ENCODE measurements at places on chromosomes 16 and 17. TPM values are rescaled to one million over a fixed set of nuclear protein-coding genes. Genes with fewer than 3 reads are reported as not detected.

DNA sequence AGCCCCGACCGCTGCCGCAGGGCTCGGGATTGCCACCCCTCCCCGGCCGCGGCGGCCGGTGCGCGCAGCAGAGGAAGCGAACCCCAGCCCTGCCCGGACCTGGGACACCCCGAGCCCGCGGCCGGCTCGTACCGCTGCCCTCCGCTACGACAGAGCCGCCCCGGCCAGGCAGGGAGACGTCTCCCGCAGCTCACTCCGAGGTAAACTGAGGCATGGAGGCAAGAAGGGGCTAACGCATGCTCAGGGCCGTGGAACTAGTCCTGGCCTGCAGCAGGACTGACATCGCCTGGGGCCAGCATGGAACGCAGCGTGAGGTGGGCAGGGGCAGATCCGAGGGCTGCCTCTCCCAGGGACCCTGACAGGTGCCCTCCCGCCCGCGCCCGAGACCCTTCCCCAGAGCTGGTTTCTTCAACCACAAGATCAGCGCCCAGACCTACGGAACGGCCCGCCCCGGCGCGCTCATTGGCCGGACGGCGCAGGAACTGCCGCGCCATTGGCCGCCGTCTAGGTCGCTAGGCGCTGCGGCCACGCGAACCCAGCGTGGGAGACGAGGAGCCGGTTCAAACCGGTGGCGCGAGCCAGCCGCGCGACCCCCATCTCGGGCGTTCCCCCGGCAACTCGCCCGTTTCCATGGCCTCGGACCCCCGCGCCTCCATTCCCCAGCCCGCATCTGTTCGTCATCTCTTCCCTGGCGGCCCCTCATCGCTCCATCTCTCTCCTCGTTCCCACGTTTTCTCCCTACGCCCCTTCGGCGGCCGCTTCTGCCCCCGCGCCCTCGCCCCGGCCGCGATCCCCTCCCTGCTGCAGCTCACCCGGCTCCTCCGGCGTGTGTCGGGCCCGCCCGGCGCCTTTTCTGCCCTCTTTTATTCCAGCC, at the start of gene SLC43A2:
TSS of gene SLC43A2 (minus strand) at position 853 of the 874 bp plus-strand sequence. CDS start 960 bp downstream, outside the sequence.
- DNase-seq = peak; percentile 87

DNA sequence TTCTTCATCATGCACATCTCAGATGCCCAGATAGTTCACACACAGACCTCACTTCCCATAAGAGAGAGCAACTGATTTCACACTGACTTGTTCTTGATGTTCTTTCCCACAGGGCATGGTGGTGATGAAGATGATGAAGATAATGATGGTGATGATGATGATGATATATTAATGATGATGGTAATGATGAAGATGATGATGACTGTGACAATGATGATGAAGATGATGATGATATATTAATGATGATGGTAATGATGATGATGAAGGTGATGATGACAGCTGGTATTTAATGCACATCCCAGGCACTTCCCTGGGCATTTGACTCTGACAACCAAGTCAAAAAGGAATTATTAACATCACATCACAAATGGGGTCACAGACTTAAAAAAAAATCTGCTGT, 225.2 kb downstream of the MAF start:
- no peak for DNase-seq

ZNF385C gene
- total RNA-seq = not detected

- no peak for DNase-seq
Observed at GRCh38 chr16:21009815-21010214, 109.2 kb downstream of the LYRM1 start.

- peak; percentile 61 for DNase-seq
Observed at GRCh38 chr17:49434821-49435670, 20.4 kb upstream of the PHB1 start.

DNA sequence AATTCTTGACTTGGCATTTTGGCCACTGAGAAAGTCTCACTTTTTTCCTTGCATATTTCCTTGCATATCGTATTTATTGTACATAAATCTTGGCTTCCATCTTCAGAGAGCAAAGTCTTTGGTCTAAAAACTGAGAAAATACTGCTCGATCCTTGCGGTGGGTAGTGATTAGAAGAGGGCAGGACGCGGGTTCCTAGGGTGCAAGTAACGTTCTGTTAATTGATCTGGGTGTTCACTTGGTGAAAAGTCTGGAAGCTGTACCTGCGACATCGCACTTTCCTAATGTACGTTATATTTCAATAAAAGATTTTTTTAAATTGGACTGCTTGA, 758 bp upstream of the UBALD2 start:
- no peak for DNase-seq

- no peak for DNase-seq
Observed at GRCh38 chr17:40099619-40100418, 570 bp downstream of the NR1D1 start.

FBXO39 gene
- 6.9 TPM for total RNA-seq

- DNase-seq = peak; percentile 82
Observed at GRCh38 chr16:14056970-14057369, 14.1 kb upstream of the MRTFB start.

All from lung microvascular endothelial cell (primary cell).